LoVo (cell line): ENCODE measurements at places on chromosomes 4 and X.

- DNase-seq: no peak
Observed at GRCh38 chrX:100682939-100683338, 38.9 kb downstream of the SRPX2 start.

DNA sequence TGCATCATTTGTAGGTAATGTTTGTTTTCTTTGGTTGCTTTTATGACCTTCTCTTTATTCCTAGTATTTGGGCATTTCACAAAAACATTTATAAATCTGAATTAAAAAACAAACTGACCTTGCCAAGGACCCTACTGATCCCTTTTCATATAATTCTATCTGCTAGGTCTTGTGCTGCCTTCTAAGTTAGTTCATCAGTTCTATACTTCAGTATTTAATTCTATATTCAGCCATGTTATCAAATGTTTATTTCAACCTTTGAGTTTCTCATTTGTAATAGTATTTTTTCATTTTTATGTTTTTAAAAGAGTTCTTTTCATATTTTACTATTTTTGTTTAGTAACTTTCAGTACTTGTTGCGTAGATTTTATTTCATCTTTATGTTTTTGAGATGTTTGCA lies 155.3 kb downstream of the SNCA start:
- no peak for DNase-seq

- no peak for DNase-seq
Observed at GRCh38 chrX:112812741-112813140, 27.9 kb downstream of the AMOT start.

DNA sequence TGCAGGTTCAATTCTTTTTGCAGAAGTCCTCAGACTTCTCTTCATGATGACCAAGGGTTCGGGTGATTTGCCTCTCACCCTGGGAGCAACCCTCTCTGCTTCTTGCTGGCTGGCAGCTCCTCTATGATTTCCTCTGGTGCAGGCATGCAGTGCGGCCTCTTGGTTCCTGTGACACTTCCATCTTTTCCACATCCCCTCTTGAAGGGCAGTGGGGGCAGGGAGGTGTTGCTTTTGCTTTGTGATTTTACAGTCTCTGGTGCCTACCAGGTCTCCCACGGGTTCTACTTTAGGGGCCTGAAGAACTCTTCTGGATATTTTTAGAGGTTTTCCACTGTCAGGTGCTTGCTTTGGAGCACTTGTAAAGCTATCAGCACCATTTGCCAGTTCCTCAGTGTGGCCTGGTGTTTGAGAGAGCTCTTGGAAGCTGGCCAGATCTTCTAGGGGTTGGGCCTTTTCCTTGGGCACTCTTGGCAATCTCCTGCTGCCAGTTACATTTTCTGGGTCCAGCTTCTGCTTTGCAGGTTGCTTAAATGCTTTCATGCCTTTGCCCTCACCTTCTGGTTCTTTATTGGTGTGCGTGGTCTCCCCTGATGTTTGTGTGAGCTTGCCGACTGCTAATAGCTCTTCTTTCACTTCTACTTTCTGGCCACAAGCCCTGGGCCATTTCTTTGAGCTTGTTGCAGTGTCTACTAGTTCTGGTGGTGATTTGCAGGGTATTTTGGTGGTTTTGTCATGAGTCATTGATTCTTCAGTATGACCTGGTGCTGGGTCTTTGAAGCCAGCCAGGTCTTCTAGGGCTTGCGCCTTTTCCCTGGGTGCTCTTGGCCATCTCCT lies 11.5 kb upstream of the CHST7 start:
- no peak for DNase-seq

GRCh38 chrX:17987783-17988182 lies 126.7 kb upstream of the RAI2 start:
- no peak for DNase-seq

DNA sequence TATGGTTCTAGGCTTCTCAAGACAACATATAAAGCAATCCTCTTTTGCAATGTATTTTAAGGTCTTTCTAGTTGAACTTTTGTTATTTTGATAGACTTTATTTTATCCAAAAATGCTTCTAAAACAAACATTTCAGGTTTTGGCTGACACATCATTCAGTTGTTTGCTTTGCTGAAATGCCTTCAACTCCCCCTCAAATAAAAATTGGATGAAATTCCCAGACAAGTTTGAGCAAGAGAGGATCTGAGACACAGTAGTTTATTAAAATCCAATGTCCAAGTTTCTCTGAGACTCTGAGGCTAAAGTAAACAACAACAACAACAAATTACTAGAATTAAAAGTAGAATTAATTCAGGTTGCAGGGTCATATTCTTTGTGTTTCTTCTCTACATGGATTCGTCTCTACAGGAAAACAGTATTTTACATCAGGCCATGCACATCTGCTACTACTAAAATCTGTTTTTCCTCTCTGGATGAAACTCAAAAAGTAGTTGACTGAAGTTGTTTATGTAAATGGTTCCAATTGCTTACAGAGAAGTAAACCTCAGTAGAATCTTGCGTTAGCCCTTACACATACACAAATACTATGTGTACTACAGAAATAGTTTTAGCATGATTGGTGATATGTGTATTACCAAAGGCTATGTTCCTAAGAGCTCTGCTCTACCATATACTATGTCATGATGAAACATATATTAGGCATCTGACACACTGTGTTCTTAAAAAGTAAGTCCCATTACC lies 64.9 kb downstream of the PRSS12 start:
- DNase-seq: no peak
